ENCODE measurements at places on chromosomes 2 and 18. TPM values are rescaled to one million over a fixed set of nuclear protein-coding genes. Genes with fewer than 3 reads are reported as not detected.
A peak's percentile ranks its signal among the peaks of the same experiment; 100 is the strongest.

DNA sequence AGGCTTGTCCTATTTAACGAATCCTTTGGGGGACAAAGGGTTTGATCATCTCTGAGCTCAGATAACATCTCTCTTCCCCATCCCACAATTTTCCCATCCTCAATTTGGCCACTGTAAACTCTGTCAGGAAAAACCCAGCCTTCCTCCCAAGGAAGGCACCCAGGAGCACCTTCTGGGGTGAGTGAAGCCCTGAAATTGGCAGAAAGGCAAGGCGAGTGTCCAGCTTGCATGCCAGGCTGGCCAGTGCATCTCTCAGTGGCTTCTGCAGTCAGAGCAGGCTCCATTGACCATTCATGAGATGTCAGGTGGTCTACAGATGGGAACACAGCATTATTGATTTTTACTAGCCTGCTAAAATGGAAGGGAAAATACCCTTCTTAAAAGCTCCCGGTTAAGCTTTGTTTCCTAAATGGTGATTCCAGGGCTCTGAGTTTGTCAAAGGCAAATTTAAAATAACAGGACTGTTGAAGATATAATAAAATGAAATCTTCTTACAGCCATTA lies 83.2 kb upstream of the BOD1L2 start:
- no peak for DNase-seq

GRCh38 chr2:210003359-210003758 lies 921 bp downstream of the RPE start:
- no peak for DNase-seq

- no peak for DNase-seq
These were observed 61.9 kb downstream of the PPP1R1C start for GRCh38 chr2:182047544-182047943.

DNA sequence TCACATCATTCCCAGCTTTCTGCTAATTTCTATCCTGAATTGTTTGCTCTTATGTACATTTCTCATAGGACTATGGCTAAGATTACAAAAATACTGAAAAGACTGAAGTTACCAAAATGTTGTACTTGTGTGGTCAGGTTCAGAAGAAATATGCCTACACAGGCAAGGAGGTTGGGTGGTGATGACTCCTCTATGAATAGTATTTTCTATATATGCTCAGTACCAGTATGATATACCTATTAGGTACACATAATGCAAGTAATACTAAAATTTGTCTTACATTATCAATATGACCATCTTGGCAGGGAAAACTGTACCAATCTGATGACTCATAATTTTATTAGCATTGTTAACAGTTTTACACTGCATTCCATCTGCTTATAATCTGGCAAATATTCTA lies 12.2 kb upstream of the ORC2 start:
- DNase-seq = no peak

GRCh38 chr2:19653509-19653908 lies 248.3 kb downstream of the TTC32 start:
- DNase-seq = no peak

DNA sequence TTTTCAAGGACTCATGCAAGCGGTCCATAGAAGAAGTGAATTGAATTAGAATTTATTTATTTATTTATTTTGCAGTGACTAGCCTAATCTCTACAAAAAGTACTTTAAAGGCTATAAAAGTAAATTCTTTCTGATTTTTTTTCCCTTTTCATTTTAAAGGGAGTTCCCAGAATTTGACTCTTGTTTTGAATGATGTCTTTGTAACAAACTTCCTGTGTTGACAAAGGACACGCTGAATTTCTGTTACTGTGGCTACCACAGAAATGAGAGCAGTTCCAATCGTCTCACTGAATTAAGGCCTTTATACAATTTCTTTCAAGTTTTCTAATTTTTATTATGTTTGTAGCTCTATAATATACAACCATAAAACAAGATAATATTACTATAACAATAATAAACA lies 46.3 kb upstream of the LPIN2 start:
- no peak for DNase-seq

DNA sequence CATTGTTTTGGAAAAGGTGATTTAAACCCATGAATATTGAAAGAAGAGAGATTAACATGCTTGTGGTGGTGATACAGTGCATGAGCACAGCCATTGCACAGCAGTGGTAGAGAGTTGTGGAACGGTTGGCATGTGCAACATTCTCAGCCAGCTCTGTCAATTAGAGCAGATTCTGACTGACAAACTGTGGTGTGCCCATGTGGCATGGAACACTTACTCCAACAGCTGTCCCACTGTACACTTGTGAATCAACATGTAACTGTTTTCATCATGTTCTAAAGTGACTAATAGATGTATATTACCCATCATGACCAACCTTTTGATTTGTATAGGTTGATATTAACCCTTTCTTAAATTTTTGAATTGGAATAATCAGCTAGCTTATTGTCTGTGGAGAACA lies 55.6 kb downstream of the PKP4 start:
- DNase-seq = no peak

GRCh38 chr2:217621391-217621801 lies 381.4 kb downstream of the TNS1 start:
- no peak for DNase-seq

DNA sequence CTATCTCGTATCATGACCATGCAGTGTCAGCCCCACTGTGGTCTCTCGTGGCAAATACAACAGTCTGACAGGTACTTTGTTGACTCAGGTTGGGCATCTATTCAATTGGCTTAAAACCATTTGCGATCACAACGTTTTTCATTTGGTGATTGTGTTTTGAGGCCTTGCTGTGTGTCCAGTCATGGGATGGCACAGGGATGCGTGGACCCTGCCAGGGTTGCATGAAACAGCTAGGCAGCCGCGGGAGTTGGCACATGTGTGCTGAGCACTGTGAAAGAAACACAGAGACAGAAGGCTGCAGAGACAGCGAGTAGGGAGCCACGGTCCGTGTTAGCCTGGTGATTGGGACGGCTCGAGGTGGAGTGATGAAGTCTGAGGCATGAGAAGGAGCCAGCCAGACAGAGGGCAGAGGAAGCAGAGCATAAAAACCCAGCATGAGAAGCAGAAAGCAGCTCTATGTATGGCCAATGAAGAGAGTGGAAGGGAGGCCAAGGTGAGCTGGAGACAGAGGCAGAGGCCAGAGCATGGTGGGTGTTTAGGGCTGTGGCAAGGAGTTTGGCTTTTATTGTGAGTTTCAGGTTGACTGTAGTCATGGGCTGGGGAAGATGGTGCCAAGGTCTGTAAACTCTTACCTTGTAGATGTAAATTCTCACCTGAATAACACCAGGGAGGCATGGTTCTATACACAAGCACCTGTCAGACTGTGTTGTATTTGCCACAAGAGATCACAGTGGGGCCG lies 31.8 kb upstream of the IL1R1 start:
- DNase-seq = no peak

GRCh38 chr18:11147371-11147951 lies 1.9 kb downstream of the PIEZO2 start:
- DNase-seq = no peak

- no peak for DNase-seq
These were observed 83.7 kb downstream of the CERKL start for GRCh38 chr2:181573140-181573736.

- DNase-seq = no peak
These were observed 102.3 kb downstream of the TCF4 start for GRCh38 chr18:55485666-55486065.

- no peak for DNase-seq
These were observed 60.4 kb upstream of the GAREM1 start for GRCh38 chr18:32530947-32531651.

GRCh38 chr2:186348200-186348599 lies 137.9 kb upstream of the ZC3H15 start:
- no peak for DNase-seq

- DNase-seq = no peak
These were observed 43.6 kb downstream of the ERBB4 start for GRCh38 chr2:212495046-212495445.

GRCh38 chr2:165573534-165574461 lies 104.3 kb downstream of the CSRNP3 start:
- peak; percentile 33 for DNase-seq

DNA sequence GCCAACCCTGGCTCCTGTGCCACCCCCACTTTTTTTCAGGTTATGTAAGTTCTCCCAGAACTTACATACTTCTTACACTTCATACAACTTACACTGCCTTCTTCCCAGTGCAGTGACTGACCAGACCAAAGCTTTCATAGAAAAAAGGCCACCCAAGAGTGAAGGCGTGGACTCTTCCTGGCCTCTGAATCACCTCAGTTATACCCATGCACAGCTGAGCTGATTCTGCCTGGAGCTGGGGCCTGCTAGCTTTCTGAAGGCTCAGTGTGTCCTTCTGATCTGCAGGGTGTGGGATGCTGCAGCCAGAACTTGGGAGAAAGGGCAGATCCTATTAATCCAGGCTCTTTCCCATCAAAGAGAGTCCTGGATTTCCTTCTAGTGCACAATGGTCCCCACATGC lies 216.1 kb downstream of the TTC32 start:
- DNase-seq = no peak

- no peak for DNase-seq
These were observed 62.6 kb downstream of the NFATC1 start for GRCh38 chr18:79458131-79458838.

DNA sequence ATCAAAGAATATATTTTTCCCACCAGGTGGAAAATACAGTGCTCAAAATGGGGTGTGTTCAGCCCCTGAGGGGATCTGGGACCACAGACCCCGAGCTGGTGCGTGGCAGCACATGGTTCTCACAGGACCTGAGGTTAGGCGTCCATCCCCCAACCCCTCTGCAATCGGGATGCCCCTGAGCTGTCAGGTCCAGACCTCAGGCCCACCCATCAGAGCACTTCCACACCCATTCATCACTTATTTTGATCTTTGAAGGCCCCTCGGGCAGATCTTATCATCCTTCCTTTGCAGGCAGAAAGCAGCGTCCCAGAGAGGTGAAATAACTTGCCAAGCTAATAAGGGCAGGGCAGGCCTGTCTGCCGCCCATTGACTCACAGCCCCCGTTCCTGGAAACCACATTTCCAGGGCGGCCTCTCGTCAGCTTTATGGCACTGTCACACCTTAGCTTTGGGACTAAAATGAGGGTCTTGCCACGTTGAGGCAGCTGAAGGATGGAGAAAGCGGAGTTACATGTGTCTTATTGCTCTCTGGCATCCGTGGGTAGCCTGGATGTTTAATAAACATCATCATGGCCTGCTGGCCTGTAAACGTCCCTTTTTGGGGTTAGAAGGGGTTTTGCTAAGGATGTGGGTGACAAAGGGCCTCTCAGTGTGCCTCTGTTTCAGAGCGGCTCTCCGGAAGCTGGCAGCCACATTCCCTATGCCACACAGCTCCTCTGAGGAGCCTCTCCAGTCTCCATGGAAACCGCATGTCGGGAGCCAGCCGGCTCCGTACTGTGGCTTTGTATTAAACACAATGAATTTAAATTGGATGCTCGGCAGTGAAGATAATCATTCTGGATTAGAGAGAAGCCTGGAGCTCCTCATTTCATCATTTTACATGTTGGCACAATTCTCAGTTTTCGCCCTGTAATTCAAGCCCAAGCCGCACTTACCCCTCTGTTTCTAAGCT lies 58.3 kb upstream of the MAPRE3 start:
- no peak for DNase-seq

Gene DSG4
- not detected for total RNA-seq

Gene CTAGE1
- total RNA-seq = not detected

Gene LOXL3
- total RNA-seq = 6.6 TPM

Gene WDFY1
- 46.2 TPM for total RNA-seq

Gene LAMA1
- total RNA-seq = 14.7 TPM

Gene SERPINB4
- not detected for total RNA-seq

Gene POTEC
- total RNA-seq = 4.9 TPM

Gene DUSP2
- total RNA-seq = 57.5 TPM

Measured in breast epithelium (tissue), 4 donors.